Frontal cortex (tissue), 4 donors: ENCODE measurements at places on chromosomes 13 and 19. TPM values are rescaled to one million over a fixed set of nuclear protein-coding genes. Genes with fewer than 3 reads are reported as not detected.

AKT2 gene
- 34.6 TPM for total RNA-seq

LAIR1 gene
- 1.6 TPM for total RNA-seq

LSM7 gene
- total RNA-seq: 97.4 TPM

- DNase-seq: no peak
These were observed 24.3 kb downstream of the ERCC5 start for GRCh38 chr13:102869948-102870676.

GRCh38 chr13:20939662-20940061, 37.1 kb upstream of the XPO4 start:
- no peak for DNase-seq

GRCh38 chr13:21537105-21537504, 66.9 kb downstream of the MICU2 start:
- no peak for DNase-seq

DNA sequence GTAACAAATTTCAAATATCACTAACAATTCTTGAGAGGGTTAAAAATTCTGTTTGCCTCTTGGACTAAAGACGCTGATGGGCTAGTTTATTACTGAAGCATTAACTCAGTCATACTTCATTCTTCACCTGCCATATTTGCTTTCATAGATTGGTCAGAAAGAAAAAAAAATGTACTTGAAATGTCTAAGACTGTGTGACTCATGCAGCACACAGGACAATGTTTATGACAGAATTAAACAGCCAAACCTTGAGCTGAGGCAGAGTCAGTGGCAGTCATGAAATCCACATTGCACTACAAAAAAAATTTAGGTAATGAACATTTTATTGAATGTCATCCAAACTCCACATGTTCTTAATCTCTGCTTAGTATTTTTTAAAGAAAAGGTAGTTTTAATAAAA, 135.6 kb downstream of the PRR20E start:
- DNase-seq: no peak

DNA sequence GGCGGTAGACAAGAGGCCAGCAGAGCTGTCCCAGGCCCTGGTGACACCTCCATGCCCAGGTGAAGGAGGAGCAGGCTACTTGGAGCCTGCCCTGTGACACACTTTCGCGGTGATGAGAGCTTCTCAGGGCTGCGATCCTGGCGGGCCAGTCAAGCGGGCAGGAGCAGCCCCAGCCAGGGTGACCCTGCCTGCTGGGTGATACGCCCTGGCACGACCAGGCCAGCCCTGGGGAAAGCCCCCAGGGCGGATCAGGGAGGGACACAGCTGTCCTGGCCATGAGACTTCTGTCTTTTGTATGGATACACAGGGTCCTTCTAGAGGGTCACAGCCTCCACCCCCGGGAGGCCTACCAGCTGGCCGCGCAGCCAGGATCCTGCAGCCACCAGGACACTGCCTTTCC, 13.1 kb downstream of the DNM2 start:
- DNase-seq: no peak

DNA sequence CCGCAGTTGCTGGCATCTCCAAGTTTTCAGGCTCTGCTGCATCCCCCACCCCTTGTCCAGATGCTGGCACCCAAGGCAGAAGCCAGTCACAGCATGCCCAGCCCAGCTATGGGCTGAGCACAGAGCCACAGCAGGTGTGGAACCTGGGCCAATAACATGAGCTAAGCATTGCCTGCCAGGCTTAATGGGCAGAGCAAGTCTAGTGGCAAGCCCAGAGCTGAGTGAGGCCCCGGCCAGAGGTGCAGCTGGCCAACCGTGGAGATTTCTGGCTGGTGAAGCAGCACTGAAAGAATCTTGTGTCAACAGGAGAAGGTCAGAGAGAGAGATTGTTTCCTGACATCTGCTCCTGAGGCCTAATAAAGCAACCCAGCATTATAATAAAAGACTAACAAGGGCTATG, 111.0 kb downstream of the B3GLCT start:
- no peak for DNase-seq

DNA sequence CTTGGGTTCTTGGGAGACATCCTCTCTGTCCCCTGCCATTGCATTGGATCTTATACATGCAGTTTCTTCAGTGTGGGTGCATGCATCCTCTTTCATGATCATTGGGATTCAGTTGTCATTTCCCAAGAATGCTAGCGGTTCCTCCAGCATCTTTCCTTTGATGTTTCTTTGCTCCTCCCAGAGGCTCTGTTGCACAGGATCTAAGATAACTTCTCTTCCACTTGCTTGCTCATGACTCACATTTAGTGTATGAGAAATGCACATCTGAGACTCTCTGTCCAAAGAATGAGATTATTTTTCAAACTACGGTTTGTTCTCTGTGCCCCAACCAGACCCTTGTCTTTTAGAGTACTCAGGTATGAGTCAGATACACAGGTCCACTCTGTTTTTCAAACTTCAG, 197.1 kb downstream of the NDFIP2 start:
- DNase-seq: no peak

- no peak for DNase-seq
These were observed 7.8 kb downstream of the DLL3 start for GRCh38 chr19:39506598-39506943.
